ENCODE measurements at places on chromosomes 12 and 14. TPM values are rescaled to one million over a fixed set of nuclear protein-coding genes. Genes with fewer than 3 reads are reported as not detected.

Gene TIMELESS
- 27.9 TPM for total RNA-seq

DNA sequence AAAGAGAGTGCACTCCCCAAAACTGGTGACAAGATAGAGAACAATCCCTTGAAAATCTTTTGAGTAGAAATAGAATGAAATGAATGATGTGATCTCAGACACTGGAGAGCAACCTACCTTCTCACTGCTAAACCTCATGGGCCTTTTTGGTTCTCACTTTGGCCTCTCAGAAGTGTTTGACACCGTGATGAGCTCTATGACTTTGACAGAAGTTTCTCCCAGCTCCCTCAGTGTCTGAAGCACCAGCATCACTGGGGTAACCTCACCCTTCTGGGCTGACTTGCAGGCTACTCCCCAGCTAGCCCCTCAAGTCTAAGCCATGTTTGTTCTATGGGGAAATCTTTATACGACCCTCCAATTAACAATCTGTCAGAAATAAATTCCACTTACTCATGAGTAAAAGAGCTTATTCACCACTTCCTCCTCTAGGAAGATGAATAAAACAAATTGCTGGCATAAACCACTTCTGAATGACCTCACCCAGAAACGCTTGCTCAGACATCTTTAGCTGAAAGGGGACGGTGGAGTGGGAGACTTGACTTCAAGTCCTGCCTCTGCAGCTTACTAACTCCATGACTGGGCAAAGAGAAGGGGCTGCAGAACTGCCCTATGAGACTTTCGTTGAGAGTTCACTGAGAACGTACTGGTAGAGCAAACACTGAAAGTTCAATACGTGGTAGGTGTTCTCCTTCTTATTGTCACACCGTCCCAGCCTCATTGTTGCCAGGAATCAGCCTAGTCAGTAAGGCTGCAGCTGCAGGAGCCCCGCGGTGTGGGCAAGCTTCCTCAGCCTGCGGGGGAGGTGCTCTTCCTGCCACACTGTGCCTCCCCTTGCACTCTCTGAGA lies 46.5 kb downstream of the ST8SIA1 start:
- H3K36me3 ChIP-seq, result no peaks in the 10 kb centered on the region
- H3K4me3 ChIP-seq, result no peak overlapping the region
- no peaks in the 10 kb centered on the region for H3K27me3 ChIP-seq
- DNase-seq, result no peak
- H3K27ac ChIP-seq, result no peak overlapping the region
- peaks cover 8% of the 10 kb centered on the region for H3K4me1 ChIP-seq

DNA sequence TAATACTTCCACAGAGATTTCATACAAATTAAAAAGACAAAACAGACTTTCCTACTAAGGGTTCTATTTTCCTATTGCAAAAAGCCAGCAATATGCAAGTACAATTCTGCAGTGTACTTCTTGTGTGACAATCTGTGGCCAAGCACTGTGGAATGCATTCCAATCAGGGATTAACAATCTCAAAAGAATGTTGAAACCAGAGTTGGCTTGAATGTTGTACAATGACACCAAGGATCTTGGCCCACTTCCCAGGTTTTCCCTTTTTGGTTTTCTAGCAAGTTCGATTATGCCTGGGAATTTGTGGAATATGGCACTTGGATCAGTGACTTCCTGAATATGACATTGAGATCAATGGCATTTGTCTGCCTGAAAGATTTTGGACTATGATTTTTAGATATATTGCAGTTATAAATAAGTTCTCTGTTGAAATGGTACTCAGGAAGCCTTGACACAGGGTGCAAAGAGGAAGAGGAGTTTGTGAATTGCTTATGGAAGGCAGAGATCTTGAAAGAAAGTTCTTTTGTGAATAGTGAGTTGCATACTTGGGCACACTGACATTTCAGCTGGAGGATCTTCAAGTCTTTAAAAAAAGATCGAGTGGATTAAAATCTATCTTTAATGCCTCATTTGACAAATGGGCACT lies 81.4 kb upstream of the FERMT2 start:
- H3K4me1 ChIP-seq, result peaks cover 22% of the 10 kb centered on the region
- no peaks in the 10 kb centered on the region for H3K27me3 ChIP-seq
- no peak overlapping the region for H3K4me3 ChIP-seq
- peaks cover 11% of the 10 kb centered on the region for H3K36me3 ChIP-seq

Gene NDUFA9
- 76.6 TPM for total RNA-seq

Gene FOXA1
- 21.8 TPM for total RNA-seq

- no peaks in the 10 kb centered on the region for H3K4me1 ChIP-seq
- H3K27ac ChIP-seq, result no peak overlapping the region
- H3K36me3 ChIP-seq, result no peaks in the 10 kb centered on the region
- peaks cover 10% of the 10 kb centered on the region for H3K27me3 ChIP-seq
Observed at GRCh38 chr12:129496226-129496625, 407.6 kb downstream of the TMEM132D start.

Gene TAS2R9
- 0.56 TPM for total RNA-seq

DNA sequence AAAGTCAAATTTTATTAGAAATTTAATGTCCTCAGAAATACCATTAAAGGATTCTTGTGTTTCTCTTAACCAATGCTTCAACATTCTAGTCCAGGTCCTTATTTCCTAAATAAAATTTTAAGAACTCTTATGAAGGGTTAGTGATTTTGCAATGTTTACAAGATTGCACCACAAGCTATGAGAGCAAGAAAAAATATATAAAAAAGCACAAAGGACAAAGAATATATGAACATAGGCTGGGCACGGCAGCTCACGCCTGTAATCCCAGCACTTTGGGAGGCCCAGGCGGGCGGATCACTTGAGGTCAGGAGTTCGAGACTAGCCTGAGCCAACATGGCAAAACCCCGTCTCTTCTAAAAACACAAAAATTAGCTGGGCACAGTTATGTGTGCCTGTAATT lies 7.7 kb downstream of the RACGAP1 start:
- no peak for DNase-seq
- no peaks in the 10 kb centered on the region for H3K27me3 ChIP-seq
- H3K4me1 ChIP-seq, result peaks cover 17% of the 10 kb centered on the region
- H3K4me3 ChIP-seq, result no peak overlapping the region
- H3K36me3 ChIP-seq, result peaks cover 4% of the 10 kb centered on the region

Gene CARMIL3
- 1.6 TPM for total RNA-seq

Gene GPX2
- 0.58 TPM for total RNA-seq

Gene NDRG2
- 104 TPM for total RNA-seq

GRCh38 chr14:105223260-105223659 lies 25.1 kb upstream of the BTBD6 start:
- no peaks in the 10 kb centered on the region for H3K27me3 ChIP-seq
- H3K4me1 ChIP-seq, result peaks cover 11% of the 10 kb centered on the region
- no peak overlapping the region for H3K27ac ChIP-seq
- no peak for DNase-seq
- peaks cover 31% of the 10 kb centered on the region for H3K36me3 ChIP-seq

GRCh38 chr12:25616286-25616685 lies 63.2 kb upstream of the LMNTD1 start:
- no peak overlapping the region for H3K4me3 ChIP-seq
- H3K27me3 ChIP-seq, result no peaks in the 10 kb centered on the region
- H3K27ac ChIP-seq, result no peak overlapping the region
- H3K4me1 ChIP-seq, result no peaks in the 10 kb centered on the region

DNA sequence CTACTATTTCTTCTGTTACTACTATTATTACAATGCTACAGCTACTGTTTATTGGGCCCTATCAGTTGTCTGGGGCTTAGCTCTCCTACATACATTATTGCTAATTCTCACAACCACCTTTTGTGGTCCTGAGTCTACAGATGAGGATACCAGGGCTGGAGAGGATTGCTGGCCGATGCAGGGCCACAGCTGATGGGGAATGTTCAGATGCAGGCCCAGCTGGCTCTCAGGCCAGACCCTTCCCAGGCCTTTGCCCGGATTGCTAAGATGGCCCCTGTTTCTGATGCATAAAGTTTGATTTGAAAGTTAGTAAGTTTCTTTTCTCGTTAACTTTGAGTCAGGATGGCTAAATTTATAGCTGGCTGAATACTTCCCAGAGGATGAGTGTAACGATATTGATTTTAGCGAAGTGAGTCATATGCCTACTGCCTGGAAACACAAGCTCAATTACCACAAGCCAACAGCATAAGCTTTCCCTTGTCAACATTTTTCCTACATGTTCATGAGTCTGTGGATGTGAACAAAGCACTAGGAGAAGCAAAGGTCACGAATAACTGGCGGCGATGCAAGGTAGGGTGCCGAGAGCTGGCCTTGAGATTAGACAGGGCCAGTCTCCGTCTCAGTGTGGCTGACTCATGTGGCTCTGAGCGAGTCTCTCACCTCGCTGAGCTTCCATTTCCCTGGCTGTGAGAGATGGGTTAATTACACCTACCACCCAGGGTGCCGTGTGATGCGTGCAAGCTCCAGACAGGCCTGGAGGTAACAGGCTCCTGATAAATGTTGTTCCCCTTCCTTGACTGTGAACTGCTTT lies 111.0 kb downstream of the BEGAIN start:
- no peaks in the 10 kb centered on the region for H3K27me3 ChIP-seq
- H3K27ac ChIP-seq, result no peak overlapping the region
- H3K4me3 ChIP-seq, result no peak overlapping the region
- DNase-seq, result no peak

Gene EML5
- 2.0 TPM for total RNA-seq

Gene PRR4
- total RNA-seq, result 5.4 TPM

Gene EEA1
- 26.2 TPM for total RNA-seq

Gene SMAGP
- 21.5 TPM for total RNA-seq

GRCh38 chr12:43806737-43807072 lies 588 bp upstream of the TWF1 start:
- H3K36me3 ChIP-seq, result peaks cover 7% of the 10 kb centered on the region
- DNase-seq, result no peak
- no peaks in the 10 kb centered on the region for H3K27me3 ChIP-seq
- H3K4me1 ChIP-seq, result peaks cover 26% of the 10 kb centered on the region

Gene TAS2R31
- total RNA-seq, result 9.7 TPM

Gene AQP2
- not detected for total RNA-seq

- H3K27ac ChIP-seq, result no peak overlapping the region
- peaks cover 17% of the 10 kb centered on the region for H3K4me1 ChIP-seq
- no peaks in the 10 kb centered on the region for H3K27me3 ChIP-seq
- no peak overlapping the region for H3K4me3 ChIP-seq
Observed at GRCh38 chr12:100375038-100375735, 18.3 kb downstream of the SLC17A8 start.

DNA sequence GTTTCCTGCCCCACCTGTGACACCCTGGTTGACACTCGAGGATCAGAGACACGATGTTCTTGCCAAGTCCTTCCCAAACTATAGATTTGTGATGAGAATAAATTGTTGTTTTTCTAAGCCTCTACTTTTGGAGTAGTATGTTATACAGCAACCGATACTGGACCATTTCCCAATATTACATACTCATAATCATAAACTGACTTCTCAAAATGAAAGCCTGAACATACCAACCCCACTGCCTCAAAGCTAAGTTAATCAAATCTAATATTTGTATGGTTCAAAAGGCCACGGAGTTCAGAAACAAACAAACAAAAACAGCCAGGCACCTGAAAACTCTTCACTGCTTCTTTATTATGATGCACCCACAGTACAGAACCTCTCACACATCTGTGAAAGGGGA lies 52.3 kb upstream of the GPHB5 start:
- no peak overlapping the region for H3K4me3 ChIP-seq
- DNase-seq, result no peak
- H3K36me3 ChIP-seq, result peaks cover 49% of the 10 kb centered on the region
- no peaks in the 10 kb centered on the region for H3K27me3 ChIP-seq

Gene ACSS3
- total RNA-seq, result 23.4 TPM

DNA sequence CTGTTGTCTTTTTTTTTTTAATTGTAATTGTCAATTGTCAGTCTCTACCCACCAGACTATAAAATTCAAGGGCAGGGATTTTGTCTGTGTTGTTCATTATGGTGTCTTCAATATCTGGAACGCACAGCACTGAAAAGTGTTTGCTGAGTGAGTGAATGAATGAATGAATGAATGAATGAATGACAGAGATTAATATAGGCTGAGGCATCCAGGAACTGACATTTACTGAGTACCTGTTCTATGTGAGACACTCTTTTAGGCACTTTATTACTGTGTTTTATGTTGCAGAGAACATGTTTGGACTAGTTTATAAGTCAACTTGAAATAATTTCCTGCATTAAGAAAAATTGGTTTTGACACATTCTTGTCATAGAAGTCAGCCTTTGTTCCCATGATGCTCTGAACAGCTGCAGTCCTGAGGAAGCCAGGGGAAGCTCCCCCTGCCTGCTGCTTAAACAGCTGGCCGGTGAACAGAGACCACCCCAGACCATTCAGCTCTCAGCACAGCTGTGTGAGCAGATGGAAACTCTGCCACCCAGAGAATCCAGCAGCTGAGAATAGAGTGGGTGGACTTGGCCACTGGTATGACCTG lies 160.7 kb upstream of the CCND2 start:
- no peaks in the 10 kb centered on the region for H3K36me3 ChIP-seq
- peaks cover 13% of the 10 kb centered on the region for H3K4me1 ChIP-seq
- no peak for DNase-seq
- H3K27ac ChIP-seq, result no peak overlapping the region
- H3K4me3 ChIP-seq, result no peak overlapping the region

DNA sequence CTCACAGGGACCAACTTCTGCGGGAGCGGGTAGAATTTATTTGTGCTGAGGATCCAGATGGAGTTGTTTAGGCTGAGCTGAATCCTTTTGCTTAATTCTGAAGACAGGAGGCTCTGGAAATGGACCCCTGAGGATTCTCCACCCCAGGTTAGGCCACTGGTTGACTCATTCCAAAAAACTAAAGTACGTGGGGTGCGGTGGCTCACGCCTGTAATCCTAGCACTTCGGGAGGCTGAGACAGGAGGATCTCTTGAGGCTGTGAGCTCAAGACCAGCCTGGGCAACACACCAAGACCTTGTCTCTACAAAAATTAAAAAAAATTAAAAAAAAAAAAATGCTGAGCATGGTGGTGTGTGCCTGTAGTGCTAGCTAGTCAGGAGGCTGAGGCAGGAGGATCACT lies 76.3 kb upstream of the MAP1LC3B2 start:
- H3K27ac ChIP-seq, result no peak overlapping the region
- peaks cover 5% of the 10 kb centered on the region for H3K27me3 ChIP-seq
- no peaks in the 10 kb centered on the region for H3K36me3 ChIP-seq
- no peaks in the 10 kb centered on the region for H3K4me1 ChIP-seq

Gene C12orf76
- total RNA-seq, result 21.7 TPM

GRCh38 chr14:60313093-60313492 lies 64.1 kb downstream of the PPM1A start:
- DNase-seq, result no peak
- H3K27ac ChIP-seq, result no peak overlapping the region
- peaks cover 20% of the 10 kb centered on the region for H3K27me3 ChIP-seq
- H3K4me1 ChIP-seq, result no peaks in the 10 kb centered on the region
- H3K36me3 ChIP-seq, result no peaks in the 10 kb centered on the region

Gene OTOGL
- 0.60 TPM for total RNA-seq

Gene SYCP3
- total RNA-seq, result 0.16 TPM

DNA sequence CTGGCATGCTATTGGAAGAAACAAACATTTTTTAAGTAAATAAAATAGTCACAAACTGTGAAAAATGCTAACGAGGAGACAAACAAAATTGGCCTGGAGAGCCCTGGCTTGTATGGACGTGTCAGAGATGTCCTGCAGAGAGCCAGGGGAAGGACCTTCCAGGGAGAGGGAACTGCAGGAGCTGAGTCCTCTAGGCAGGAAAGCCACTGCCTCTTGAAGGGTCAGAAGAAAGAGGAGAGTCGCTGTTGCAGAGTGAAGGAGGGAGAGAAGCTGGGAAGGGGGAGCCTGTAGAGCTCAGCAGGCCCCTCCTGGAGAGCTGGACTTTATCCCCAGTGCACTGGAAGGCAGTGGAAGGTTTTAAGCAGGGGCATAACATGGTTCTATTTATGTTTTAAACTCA lies 80.3 kb upstream of the PWP1 start:
- H3K27me3 ChIP-seq, result peaks cover 19% of the 10 kb centered on the region
- H3K4me3 ChIP-seq, result no peak overlapping the region
- peaks cover 3% of the 10 kb centered on the region for H3K4me1 ChIP-seq

Gene NKX2-1
- not detected for total RNA-seq

Gene POTEM
- not detected for total RNA-seq

GRCh38 chr12:92539976-92540781 lies 162.6 kb upstream of the PLEKHG7 start:
- no peaks in the 10 kb centered on the region for H3K27me3 ChIP-seq
- H3K36me3 ChIP-seq, result no peaks in the 10 kb centered on the region
- DNase-seq, result no peak
- peaks cover 56% of the 10 kb centered on the region for H3K4me1 ChIP-seq
